NCI-H1694 treated with DMSO at 0.1 percent for 48 hours (cell line): ENCODE measurements at places on chromosomes 5 and 9.

GRCh38 chr9:133826289-133827085 lies 88.3 kb upstream of the SARDH start:
- DNase-seq = peak; percentile 23

DNA sequence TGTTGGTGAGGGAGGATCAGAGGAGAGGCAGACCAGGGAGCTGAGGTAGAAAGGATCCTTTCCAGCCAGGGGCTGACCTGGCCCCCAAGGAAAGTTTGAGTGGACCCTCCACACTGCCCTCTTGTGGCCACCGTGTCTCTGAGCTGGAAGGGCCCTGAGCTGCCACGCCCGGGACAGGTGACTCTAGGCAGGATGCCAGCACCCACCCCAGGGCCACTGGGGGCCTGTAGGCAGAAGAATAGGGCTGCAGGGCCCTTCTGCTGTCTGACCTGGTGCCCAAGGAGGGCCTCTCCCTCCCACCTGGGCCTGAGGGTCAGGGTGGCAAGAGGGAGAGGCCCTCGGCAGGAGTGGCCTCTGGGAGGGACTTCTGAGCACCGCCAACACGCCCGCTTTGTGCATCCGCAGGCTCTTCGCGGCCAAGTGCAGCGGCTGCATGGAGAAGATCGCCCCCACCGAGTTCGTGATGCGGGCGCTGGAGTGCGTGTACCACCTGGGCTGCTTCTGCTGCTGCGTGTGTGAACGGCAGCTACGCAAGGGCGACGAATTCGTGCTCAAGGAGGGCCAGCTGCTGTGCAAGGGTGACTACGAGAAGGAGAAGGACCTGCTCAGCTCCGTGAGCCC lies 76.8 kb downstream of the LMX1B start:
- no peak for DNase-seq

DNA sequence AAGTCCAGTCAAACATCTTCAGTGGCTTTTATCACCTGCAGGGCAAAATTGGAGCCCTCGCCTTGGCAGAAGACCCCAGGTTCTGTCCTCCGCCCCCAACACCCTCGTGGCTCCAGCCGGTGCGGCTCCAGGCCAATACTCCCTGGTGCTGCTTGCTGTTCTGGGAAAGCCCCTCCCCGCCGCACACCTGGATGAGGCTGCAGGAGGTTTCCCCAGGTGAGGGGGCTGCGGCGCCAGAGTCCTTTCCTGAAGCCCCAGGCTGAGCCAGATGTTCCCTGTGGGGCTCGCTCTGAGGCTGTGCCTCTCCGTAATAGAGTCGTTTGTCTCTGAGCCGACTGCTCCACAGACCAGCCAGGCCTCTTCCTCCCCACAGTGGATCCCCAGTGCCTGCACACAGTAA lies 375.4 kb upstream of the IRX1 start:
- no peak for DNase-seq

DNA sequence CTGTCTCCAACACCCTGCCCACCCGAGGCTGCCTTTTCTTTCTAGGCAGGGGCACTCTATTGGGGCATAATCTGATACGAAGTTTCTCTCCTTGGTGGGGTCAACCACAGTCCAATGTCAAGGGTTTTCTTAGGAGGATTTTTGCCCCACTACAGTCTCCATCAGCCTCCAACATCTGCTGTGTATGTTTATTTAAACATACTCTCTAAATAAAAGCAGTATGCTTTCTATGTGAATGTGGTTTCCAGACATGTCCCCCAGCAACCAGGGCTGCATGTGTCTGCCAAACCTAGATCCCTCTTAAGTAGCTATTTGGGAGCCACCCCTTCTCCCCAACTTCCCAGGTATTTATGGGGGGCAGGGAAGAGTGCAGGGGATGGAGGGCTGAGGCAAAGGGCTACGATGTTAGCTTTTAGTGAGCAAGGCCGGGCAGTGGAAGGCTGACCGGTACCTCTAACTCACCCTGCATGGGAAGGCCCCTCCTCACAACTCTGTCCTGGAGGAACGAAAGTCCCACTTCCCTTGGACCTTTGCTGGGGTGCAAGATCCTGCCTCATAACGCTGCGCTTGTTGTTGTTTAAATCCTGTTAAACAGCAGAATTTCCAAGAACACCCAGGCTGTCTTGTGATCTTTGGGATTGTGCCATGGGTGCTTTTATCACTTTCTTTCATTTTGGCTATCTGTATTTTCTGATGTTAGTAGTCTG lies 75.4 kb downstream of the NREP start:
- peak; percentile 28 for DNase-seq

GRCh38 chr9:106310782-106311181 lies 552.2 kb upstream of the ZNF462 start:
- DNase-seq = no peak

- DNase-seq = peak; percentile 24
Observed at GRCh38 chr5:98774192-98775033, 950 bp downstream of the RGMB start.

- DNase-seq = peak; percentile 92
Observed at GRCh38 chr9:35847792-35848572, 19.0 kb downstream of the TMEM8B start.

- no peak for DNase-seq
Observed at GRCh38 chr9:33198165-33198564, 31.0 kb upstream of the B4GALT1 start.
